ENCODE measurements at places on chromosomes 3 and 15.
A peak's percentile ranks its signal among the peaks of the same experiment; 100 is the strongest.

DNA sequence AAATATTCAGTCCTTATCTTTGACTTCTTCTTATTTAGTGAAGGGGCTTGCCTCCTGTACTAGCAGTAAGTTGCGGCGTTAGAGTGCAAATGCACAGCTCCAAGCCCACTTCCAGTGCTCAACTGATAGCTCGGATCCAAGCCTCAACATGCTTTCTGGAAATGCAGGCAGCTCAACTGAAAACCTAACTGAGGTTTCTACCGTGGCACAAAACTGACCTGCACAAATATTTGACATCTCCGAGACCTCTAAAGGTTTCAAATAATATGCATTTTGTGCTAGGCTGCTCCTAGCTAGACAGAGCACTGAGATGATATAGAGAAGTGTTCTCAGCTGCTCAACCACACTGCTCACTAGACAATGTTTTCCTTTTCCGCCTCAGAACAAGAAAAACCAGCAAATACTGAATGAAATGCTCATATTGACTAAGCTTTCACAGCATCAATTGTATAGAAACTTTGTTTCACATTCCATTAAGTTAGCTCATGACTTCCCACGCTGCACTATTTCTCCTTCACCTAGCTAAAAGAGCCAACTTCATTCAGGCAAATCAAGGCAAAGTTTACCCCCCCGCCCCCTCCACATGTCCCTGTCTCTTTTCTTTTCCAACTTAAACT is 822 bp downstream of the ZNF385D start:
- DNase-seq, result no peak

GRCh38 chr3:53384465-53385423 is 37.4 kb upstream of the DCP1A start:
- no peak for DNase-seq

DNA sequence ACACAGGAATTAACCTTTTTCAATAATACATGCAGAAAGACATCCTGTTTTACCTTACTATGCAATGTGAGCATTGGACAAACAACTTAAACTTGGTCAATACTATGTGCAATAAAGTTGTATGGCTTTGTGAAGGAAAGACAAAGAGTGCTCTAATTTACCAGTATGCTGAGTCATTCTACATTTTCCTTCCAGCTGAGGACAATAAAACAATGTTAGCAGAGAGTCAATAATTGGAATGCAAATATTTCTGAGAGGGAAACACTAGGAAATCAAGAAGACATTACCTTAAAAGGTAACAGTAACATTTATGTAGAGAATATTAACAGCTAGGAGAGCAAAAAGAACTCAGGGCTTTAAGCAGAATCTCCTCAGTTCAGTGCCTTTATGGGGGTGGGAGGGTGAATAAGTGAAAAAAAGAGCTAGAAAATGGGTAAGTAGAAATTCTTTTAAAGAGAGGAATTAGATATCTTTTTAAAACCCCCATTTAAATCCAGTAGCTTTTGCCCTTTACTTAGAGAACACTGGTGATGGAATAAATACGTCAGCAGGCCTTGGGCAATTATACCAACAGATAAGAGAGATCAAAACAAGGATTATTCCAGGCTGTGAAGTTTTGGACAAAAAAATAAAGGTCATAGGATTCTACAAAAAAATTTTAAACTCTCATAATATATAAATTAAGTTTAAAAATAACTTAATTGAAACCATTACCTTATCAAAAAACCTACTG is 11.6 kb upstream of the HGD start:
- DNase-seq, result peak; percentile 99

- DNase-seq, result no peak
Observed at GRCh38 chr3:165814380-165814779, 22.8 kb downstream of the BCHE start.

GRCh38 chr3:72728329-72728889 is 119.8 kb downstream of the SHQ1 start:
- DNase-seq, result no peak

- no peak for DNase-seq
Observed at GRCh38 chr15:77493324-77493907, 72.7 kb downstream of the HMG20A start.

- DNase-seq, result no peak
Observed at GRCh38 chr3:114606336-114606735, 312.5 kb downstream of the TIGIT start.

DNA sequence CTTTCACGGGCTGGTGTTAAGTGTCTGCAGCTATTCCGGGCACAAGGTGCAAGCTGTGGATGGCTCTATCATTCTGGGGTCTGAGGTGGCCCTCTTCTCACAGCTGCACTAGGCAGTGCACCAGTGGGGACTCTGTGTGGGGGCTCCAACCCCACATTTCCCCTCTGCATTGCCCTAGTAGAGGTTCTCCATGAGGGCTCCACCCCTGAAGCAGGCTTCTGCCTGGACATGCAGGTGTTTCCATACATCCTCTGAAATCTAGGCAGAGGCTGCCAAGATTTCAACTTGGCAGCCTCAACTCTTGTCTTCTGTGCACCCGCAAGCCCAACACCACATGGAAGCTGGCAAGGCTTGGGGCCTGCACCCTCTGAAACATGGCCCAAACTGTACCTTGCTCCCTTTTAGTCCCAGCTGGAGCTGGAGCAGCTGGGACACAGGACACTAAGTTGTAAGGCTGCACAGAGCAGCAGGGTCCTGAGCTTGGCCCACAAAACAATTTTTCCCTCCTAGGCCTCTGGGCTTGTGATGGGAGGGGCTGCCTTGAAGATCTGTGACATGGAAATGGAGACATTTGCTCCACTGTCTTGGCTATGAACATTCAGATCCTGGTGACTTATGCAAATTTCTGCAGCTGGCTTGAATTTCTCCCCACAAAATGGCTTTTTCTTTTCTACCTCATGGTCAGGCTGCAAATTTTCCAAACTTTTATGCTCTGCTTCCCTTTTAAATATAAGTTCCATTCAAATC is 6.0 kb upstream of the RPL39L start:
- no peak for DNase-seq

- DNase-seq, result no peak
Observed at GRCh38 chr3:42101048-42101447, 9.9 kb downstream of the TRAK1 start.

DNA sequence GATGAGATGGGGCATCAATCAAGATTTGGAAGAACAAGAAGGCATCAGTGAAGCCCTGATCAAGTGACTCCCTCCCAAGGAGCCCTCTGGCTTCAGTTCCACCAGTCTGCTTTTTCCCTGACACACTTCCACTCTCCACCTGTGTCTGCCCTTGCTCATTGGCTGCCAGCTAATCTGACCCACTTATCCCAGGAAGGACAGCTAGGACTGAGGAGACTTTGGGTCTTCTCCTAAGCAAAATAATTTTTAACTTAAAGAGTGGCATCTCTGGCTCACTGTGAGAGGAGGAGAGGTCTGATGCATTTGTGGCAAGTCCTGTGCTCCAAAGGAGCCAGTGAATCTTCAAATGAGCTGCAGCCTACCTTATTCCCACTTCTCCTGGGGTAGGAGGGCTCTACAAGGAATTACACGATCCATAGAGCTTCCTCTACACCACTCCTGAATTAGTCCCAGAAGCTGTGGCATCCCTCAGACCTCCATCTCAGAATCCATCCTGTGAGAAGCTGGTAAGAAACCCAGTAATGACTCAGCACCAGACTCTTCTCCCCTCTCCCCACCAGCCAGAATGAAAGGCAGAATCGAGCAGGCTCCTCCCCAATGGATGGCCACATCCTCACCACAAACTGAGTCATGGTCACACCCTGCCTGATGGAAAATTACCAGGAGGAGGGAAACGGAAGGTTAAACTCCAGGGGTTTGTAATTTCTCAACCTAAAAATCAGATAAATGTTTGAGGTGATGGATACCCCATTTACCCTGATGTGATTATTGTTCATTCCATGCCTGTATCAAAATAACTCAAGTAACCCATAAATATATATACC is 6.3 kb upstream of the PKM start:
- DNase-seq, result no peak

DNA sequence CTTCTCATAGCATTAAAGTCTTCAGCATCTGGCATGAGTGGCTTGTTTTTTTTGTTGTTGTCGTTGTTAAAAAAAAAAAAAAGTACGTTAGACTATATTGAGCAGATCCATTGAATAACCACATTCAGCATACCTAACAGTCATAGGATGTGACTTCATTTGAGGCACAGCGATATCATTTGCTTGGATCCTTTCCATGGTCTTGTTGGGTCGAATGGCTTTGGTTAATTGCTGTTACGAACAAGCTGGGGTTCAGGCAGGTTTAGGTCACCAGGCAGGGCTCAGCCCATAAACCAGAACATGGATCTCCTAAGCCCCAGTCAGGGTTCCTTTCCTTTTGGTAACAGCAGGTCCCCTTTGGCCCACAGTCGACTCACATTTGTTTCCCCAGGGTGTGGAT is 76.2 kb downstream of the POLR2M start:
- DNase-seq, result no peak

GRCh38 chr15:41291065-41291631 is 41.2 kb downstream of the OIP5 start:
- no peak for DNase-seq

GRCh38 chr15:58505581-58505980 is 73.8 kb downstream of the LIPC start:
- no peak for DNase-seq

GRCh38 chr15:29724026-29724425 is 98.2 kb downstream of the TJP1 start:
- no peak for DNase-seq

GRCh38 chr3:99883693-99884092 is 66.0 kb downstream of the CMSS1 start:
- DNase-seq, result no peak

GRCh38 chr3:42526616-42527367 is 24.3 kb downstream of the VIPR1 start:
- no peak for DNase-seq

DNA sequence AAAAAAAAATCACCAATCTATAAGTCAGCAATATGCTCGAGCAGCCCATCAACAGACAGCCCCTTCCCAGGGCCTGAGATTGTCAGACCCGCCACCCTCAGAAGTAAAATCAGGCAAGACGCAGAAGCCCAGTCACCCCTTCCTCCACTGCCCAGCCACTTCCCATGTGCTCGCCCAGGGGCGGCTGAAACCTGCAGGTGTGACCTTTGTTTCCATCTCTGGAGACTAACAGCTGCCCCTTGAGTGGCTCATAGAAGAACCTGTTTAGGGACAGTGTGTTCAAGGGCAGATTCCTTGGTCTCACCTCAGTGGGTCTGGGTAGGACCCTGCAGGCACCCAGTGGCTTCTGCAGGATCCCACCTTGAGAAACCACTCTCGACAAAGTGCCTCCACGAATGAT is 105.6 kb downstream of the MYLK start:
- DNase-seq, result no peak

DNA sequence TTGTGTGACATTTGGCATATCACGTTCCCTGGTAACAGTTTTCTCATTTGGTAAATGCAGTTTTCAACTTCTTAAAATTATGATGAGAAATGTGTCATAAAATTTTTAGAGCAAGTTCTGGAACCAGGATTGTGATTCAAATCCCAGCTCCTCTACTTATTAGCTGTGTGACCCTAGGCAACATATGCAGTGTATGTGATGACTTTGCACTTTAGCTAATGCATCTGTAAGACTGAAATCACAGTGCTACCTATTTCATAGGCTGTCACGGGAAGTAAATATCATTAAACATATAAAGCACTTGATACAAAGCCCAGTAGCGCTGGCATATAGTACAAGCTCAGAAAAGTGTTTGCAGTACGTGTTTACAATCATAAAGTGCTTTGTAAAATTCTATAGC is 419.4 kb downstream of the GRM7 start:
- peak; percentile 79 for DNase-seq

DNA sequence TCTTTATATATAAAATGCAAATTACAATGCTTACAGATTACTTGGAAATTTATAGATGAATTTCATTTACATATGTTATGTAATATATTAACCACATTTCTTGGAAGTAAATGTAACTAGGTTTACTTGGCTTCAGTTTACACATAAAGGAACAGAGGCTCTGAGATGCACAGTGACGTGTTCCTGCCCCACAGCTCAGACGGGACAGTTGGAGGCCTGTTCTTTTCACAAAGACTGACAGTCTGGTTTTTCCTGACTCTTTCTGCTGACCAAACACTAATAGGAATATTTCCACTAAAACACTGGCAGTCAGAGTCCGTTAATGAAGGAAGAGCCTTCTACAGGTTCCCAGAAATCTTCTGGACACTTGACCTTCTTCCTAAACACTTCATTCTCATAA is 336.1 kb downstream of the MFSD1 start:
- peak; percentile 38 for DNase-seq

GRCh38 chr3:197021729-197022404 is 7.8 kb downstream of the MELTF start:
- DNase-seq, result no peak

DNA sequence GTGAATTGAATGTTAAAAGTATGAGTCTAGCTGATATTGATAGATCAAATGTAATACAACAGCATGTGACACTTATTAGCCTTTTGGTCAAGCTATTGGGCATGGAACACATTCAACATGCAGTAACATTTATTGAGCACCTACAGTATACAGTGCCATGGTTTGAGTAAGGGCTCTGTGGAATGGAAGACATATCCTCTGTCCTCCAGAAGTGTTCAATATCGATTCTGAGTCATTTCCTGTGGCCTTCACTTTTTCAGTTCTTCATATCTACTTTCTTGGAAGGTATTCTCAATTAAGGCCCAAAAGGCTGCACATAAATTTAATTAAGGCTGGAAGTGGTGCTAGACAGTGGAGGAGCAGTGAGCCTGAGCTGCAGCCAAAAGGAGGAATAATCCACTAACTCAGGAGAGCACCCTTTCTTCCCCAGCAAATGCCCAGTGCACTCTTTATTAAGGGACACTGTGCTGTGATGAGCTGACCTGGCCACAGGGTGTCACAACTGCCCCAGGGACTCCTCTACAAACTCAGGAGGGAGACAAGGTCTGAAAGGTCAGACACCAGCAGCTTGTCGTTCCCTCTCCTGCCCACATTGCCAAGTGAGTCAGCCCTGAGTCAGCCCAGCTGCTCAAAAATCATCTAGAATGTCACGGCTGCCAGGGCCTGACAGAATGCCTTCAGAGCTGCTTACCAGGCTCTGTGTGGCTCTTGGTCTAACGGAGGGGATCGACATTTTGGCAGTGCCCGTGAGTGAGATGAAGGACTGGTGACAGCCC is 544.8 kb downstream of the AGBL1 start:
- peak; percentile 87 for DNase-seq

DNA sequence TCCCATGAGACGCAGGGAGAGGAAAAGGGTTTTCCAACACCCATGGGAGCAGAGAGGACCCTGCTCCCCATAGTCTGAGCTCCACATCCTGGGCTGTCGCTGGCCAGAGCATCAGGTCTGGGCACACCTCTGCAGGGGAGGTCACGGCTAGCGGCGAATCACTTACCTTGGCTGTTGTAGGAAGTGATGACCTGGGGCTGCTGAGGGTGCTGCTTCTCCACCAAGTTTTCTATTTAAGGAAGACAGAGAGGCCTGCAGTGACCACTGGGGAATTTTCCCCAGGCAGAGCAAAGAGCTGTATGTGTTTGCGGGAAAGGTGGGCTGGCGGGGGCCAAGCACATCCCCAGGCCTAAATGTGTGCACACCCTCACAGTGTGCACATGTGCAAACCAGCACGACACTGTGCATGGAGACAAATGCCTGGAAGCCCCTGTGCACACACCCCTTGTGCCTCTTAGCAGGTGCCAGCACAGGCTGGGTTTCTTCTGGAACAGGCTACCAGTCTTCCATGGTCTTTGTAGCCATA is 7.6 kb downstream of the KY start:
- DNase-seq, result no peak

GRCh38 chr3:49663831-49664230 is 10.3 kb upstream of the APEH start:
- DNase-seq, result no peak

Data from LNCaP clone FGC (cell line).